ENCODE measurements at places on chromosomes 3 and 15.
A peak's percentile ranks its signal among the peaks of the same experiment; 100 is the strongest.

- no peak for DNase-seq
Observed at GRCh38 chr3:1172644-1173043, 79.8 kb downstream of the CNTN6 start.

- no peak for DNase-seq
Observed at GRCh38 chr3:42265059-42265991, 660 bp downstream of the CCK start.

DNA sequence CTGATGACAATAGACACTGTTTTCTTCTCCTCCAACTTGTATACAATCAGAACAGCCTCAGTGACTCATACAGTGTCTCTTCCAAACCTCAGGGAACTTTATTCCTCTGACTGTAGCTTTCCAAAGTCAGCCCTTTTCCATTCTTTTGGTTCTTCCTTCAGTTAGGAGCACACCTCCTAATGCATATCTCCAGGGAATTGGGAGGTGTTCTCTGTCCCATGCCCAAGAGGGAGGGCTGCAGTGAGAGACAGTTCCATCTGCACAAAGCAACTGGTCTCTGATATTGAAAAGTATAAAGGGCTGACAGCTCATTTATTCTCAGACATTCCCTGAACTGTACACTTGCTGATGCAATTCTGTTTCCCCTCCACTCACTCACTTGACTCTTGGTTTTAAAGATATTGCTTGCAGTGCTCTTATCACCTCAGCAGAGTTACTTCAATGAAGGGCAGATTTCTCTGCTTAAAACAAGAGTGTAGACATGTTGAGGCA, 337.8 kb upstream of the TBC1D5 start:
- no peak for DNase-seq

DNA sequence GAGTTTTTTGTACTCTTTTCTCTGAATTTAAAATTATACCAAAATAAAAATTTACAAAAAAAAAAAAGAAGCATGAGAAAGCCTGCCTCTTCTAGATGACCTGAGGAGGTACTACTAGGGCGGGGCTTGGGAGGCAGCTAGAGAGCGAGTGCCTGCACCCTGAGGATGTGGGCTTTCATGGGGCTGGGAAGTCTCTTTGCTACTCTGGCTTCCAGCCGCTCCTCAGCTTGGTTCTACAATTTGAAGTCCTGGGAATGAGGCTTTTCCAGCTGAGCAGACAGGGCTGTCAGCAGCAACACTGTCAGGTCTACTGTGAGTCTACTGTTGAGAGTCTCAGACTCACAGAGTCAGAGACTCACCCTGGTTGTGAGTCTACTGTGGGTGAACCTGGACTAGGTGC, 8.2 kb upstream of the PSTPIP1 start:
- DNase-seq, result no peak

- DNase-seq, result no peak
Observed at GRCh38 chr15:26433060-26433459, 339.8 kb downstream of the GABRB3 start.

DNA sequence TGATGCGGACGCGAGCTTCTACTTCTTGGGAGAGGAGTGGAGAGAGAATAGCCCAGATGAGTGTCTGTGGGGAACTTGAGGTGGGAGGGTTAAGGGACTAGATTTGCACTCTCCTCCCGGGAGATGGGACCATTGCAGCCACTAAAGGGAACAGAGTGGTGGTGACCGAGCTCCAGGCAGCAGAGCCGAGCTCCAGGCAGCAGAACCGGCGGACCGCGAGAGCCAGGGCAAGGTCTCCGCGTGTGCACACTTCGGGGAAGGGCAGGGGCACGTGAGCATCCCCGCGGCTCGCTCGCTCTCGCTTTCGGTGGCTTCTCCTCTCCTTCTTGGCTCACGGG, 1.1 kb downstream of the IGDCC3 start:
- DNase-seq, result no peak

DNA sequence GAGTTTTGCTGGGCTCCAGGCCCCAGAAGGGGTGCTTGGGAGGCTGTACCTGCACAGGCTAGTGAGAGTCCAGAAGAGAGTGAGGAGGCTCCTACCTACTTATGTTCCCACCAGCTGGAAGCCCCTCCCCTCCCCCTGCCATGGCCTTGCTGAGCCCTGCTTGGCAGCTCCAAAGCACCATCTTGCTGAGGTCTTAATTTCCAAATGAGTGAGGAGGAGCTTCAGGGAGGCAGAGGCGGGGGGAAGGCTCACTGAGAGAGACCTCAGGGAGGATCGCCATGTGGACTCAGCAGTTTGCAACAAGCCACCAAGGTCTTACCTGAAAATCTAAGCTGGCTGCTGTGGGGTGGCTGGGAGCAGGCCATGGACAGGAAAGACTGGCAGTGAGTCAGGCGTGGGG, 8.7 kb upstream of the CACNA2D2 start:
- no peak for DNase-seq

GRCh38 chr3:58471025-58471887, 20.6 kb upstream of the KCTD6 start:
- DNase-seq, result no peak

DNA sequence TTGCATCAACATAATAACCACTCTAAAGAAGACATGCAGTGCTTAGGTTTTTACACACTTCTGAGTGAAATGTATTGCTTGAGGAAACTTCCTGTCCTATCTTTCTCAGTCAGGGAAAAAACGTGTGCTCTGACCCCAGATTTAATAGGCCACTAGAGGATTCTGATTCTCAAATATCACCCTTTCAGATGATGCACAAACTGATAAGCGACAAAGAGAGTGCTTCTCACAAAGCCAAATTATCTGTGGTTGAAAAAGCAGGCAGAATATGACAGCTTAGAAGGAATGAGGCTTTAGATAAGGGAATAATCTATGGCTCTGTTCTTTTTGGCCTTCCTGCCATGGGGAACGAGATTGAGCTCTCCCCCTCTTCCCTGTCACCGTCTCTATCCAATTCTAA, 583.4 kb upstream of the SGO1 start:
- DNase-seq, result no peak

DNA sequence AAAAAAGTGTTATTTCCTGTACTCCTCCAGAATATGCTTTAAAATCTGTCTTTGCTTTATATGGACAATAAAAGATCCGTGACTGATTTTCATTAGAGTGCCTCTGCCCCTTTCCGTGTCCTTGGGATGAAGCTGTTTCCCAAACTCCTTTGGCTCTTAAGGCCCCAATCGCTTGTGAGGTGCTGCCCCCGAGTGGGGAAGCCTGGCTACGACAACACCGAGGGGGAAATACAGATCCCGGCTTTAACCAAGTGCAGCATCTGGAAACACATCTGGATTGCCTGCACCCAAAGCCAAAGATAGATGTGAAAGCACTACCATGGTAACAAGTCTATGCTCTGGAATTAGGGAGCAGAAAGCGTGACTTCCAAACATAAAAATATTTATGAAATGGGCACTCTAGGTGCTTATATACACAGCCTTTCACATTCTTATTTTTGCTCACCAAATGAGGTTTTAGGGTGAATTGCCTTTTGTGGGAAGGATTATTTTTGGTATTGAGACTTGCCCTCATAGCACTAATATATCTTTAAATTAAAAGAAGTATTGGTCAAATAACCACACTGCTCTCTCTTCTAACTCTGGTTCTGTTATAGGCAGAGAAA, 40.6 kb upstream of the ADCY5 start:
- peak; percentile 7 for DNase-seq

- no peak for DNase-seq
Observed at GRCh38 chr3:21662403-21662802, 88.6 kb downstream of the ZNF385D start.

GRCh38 chr3:136672457-136672856, 79.7 kb downstream of the STAG1 start:
- DNase-seq, result no peak

DNA sequence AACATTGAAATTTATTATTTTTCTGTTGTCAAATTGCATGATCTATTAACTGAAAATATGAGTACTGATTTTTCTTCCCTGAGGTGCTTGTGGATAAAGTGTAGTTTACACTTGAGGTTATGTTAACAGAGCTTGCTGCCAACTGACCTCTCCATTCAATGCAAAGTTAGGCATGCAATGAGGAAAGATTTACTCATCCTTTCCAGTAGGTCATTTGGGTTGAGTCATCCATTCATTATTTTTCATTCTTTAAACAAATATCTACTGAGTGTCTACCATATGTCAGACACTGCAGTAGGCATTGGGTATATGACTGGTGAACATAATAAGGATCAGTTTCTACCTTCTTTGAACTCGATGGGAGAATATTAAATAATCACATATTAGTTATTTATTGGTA, 604.1 kb downstream of the EDEM1 start:
- DNase-seq, result no peak

DNA sequence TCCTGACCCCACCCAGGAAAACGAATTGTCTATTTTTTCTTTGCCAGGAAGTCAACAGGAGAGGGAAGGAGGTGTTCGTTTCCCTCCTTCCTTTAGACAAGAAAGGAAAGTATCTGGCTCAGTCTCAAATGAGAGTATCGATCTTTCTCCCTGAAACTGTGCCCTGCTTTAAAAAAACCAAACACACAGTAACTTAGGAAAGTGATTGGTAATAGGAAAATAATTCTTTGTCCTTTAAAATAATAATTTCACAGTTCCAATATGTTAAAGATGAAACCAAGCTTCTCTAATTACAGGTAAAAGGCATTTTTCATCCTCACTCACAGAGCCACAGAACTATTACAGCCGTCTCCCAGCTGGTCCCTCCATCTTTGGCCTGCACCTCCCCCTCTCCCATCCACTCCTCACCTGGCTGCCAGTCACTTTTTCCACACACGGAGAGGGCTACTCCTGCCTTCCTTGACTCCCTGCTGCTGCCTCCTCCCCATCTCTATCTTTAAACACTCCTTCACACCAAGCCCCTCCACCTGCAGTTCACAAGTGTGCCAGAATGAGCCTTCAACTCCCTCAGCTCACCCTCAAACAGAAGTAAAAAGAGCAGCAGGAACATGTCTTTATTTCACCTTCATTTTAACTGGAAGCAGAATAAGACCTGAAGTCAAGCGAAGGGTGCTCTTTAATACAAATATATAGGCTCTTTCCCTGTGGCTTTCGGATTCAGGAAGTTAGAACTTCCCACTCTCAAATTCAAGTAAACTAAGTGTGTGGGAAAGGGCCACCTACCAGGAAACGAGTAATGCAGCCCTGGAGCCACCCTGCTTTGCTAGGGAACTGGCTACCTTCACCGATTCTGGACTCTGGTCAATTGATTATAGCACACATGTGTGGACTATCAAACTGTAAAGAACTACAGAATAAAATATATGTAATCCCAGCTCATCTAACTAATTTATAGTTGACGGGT, 116.4 kb downstream of the SENP2 start:
- DNase-seq, result no peak

DNA sequence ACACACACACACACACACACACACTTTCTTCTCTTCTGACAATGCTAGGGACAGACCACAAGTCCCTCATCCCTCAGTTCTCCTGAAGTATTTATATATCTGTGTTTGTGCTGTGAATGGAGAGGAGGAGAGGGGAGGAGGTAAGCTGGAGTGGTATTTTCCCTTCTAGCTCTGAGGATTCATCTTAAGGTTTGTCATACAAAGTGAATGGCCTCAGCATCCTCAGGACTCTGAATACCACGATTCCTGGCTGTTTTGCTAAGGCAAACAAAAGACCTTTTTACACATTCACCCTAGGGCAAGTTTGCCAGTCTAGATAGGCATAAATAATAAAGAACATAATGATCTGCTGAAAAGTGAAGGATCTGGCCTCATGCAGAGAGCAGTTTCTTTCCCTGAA, 65.7 kb upstream of the CHMP2B start:
- no peak for DNase-seq

- DNase-seq, result peak; percentile 47
Observed at GRCh38 chr3:8629151-8630021, 15.2 kb downstream of the SSUH2 start.

GRCh38 chr3:141000027-141000663, 51.0 kb upstream of the SPSB4 start:
- DNase-seq, result peak; percentile 8

GRCh38 chr15:67843571-67844387, 3.9 kb upstream of the RNU6-1 start:
- DNase-seq, result no peak

DNA sequence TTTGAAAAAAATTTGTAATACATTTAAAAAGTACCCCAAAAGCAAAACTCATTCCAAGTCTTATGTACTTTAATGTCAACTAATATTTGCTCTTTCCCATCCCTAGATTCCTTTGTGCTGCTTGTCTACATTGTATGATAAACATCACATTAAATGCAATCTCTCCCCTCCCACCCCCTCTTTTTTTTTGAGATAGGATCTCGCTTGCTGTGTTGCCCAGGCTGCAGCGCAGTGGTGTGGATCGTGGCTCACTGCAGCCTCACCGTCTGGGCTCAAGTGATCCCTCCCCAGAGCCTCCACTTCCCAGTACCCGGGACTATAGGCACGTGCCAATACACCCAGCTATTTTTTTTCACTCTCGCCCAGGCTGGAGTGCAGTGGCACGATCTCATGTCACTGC, 12.6 kb downstream of the MAP2K1 start:
- no peak for DNase-seq

- no peak for DNase-seq
Observed at GRCh38 chr15:29183071-29183831, 86.4 kb downstream of the NSMCE3 start.

GRCh38 chr15:63892794-63893441, 59.2 kb upstream of the HERC1 start:
- DNase-seq, result peak; percentile 55

- DNase-seq, result no peak
Observed at GRCh38 chr3:87771337-87772192, 287.2 kb downstream of the CGGBP1 start.

DNA sequence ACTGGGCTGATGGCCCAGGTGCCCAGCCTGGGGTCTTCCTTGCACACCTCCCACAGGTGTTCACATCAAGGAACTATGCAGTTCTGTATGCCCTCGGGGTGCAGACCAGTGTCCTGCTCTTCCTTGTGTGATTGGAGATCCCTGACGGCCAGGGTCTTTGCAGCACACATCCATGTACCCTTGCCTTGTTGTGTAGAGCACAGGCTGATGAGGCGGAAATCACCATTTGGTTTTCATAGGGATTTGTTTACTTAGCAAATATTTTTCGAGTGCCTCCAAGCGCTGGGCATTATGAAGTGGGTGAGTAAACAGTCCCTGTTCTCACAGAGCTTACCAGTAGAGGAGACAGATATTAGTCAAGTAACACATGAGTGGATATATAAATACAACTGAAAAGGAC, 209.3 kb upstream of the UMPS start:
- no peak for DNase-seq
